ENCODE measurements at places on chromosomes 5 and 9.

- no peak for DNase-seq
- no peak overlapping the region for H3K27ac ChIP-seq
- H3K4me1 ChIP-seq = peaks cover 9% of the 10 kb centered on the region
- no peaks in the 10 kb centered on the region for H3K36me3 ChIP-seq
Observed at GRCh38 chr5:174313615-174314014, 268.1 kb downstream of the NSG2 start.

- H3K27me3 ChIP-seq = no peaks in the 10 kb centered on the region
- no peak for DNase-seq
- H3K36me3 ChIP-seq = no peaks in the 10 kb centered on the region
- H3K4me3 ChIP-seq = no peak overlapping the region
- H3K4me1 ChIP-seq = no peaks in the 10 kb centered on the region
- no peak overlapping the region for H3K27ac ChIP-seq
Observed at GRCh38 chr5:135061001-135061400, 27.0 kb upstream of the PITX1 start.

GRCh38 chr9:109969011-109969410, 189.0 kb downstream of the PALM2AKAP2 start:
- no peaks in the 10 kb centered on the region for H3K4me1 ChIP-seq
- no peaks in the 10 kb centered on the region for H3K36me3 ChIP-seq
- H3K27ac ChIP-seq = no peak overlapping the region
- H3K27me3 ChIP-seq = no peaks in the 10 kb centered on the region
- no peak overlapping the region for H3K4me3 ChIP-seq

GRCh38 chr9:130409246-130409645, 35.5 kb upstream of the ASS1 start:
- no peaks in the 10 kb centered on the region for H3K27me3 ChIP-seq
- no peak for DNase-seq
- no peaks in the 10 kb centered on the region for H3K36me3 ChIP-seq
- no peak overlapping the region for H3K27ac ChIP-seq
- no peaks in the 10 kb centered on the region for H3K4me1 ChIP-seq
- H3K4me3 ChIP-seq = no peak overlapping the region

- no peak for DNase-seq
- H3K36me3 ChIP-seq = no peaks in the 10 kb centered on the region
- no peak overlapping the region for H3K4me3 ChIP-seq
- no peaks in the 10 kb centered on the region for H3K4me1 ChIP-seq
Observed at GRCh38 chr9:97761879-97762278, 64.7 kb upstream of the XPA start.

- H3K27me3 ChIP-seq = no peaks in the 10 kb centered on the region
- no peak overlapping the region for H3K4me3 ChIP-seq
- H3K27ac ChIP-seq = no peak overlapping the region
- no peak for DNase-seq
Observed at GRCh38 chr5:89208811-89209210, 325.8 kb upstream of the MEF2C start.

Data from testis (tissue), 5 donors.